ENCODE measurements at places on chromosomes 16 and 17.
A peak's percentile ranks its signal among the peaks of the same experiment; 100 is the strongest.

- DNase-seq: no peak
Observed at GRCh38 chr17:59396134-59396826, 64.8 kb downstream of the YPEL2 start.

GRCh38 chr17:1720856-1721386 is 3.6 kb upstream of the WDR81 start:
- DNase-seq: peak; percentile 56

GRCh38 chr16:9308356-9308801 is 216.9 kb downstream of the HAPSTR1 start:
- DNase-seq: no peak

GRCh38 chr16:505479-506245 is 21.9 kb upstream of the CAPN15 start:
- DNase-seq: no peak

DNA sequence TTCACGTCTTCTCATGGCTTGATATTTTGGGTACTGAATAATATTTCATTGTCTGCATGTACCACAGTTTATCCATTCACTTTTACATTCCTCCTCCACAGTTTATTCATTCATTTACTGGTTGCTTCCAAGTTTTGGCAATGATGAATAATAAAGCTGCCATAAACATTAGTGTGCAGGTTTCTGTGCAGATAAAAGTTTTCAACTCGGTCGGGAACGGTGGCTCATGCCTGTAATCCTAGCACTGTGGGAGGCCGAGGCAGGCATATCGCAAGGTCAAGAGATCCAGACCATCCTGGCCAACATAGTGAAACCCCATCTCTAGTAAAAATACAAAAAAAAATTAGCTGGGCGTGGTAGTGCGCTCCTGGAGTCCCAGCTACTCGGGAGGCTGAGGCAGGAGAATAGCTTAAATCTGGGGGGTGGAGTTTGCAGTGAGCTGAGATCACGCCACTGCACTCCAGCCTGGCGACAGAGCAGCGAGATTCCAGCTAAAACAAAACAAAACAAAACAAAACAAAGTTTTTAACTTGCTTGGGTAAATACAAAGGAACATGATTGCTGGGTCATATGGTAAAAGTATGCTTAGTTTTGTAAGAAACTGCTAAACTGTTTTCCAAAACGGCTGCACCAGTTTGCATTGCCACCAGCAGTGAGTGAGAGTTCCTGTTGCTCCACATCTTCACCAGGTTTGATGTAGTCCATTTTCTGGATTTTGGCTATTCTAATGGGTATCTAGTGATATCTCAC is 89.5 kb downstream of the WWP2 start:
- peak; percentile 61 for DNase-seq

- peak; percentile 21 for DNase-seq
Observed at GRCh38 chr16:27154705-27155521, 48.4 kb upstream of the KDM8 start.

- DNase-seq: no peak
Observed at GRCh38 chr16:8753416-8754054, 43.9 kb downstream of the TMEM186 start.

GRCh38 chr16:70701036-70701435 is 15.2 kb upstream of the MTSS2 start:
- DNase-seq: no peak

- no peak for DNase-seq
Observed at GRCh38 chr16:12406158-12406557, 397.5 kb downstream of the CPPED1 start.

Measured in IMR-90 (cell line).